ENCODE measurements at places on chromosomes 12 and 14.

DNA sequence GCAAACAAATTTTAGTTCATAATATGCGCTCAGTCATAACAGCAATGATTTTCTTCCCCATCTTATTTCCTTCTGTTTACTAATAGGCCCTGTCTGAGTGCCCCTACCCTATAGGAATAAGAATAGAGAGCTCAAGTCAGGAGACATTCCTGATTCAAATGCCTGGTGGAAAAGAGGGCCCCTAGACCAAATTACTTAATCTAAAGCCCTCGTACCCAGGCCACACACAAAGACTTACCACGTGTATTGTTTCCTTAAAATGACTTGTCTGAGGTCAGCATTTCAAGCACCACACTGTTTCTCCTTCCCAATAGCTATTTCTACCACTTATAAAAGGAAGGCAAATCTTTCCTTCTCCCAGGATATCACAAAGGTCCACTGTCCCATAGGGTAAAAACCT, 314.9 kb upstream of the TMTC1 start:
- no peak for DNase-seq

DNA sequence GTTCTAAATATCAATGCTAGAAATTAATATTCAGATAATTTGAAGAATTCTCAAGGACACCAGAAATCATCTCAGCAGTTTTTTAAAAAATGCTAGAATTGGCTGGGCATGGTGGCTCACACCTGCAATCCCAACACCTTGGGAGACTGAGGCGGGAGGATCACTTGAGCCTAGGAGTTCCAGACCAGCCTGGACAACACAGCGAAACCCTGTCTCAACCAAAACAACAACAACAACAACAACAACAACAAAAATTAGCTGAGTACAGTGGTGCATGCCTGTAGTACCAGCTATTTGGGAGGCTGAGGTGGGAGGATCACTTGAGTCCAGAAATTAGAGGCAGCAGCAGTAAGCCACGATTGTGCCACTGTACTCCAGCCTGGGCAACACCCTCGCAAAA, 3.2 kb upstream of the MDP1 start:
- DNase-seq: no peak

GRCh38 chr12:40105265-40105514, 691 bp downstream of the SLC2A13 start:
- DNase-seq: no peak

GRCh38 chr14:34931206-34931605, 51.6 kb upstream of the SRP54 start:
- DNase-seq: no peak

- no peak for DNase-seq
These were observed 23.2 kb downstream of the AMDHD1 start for GRCh38 chr12:95966287-95966870.

DNA sequence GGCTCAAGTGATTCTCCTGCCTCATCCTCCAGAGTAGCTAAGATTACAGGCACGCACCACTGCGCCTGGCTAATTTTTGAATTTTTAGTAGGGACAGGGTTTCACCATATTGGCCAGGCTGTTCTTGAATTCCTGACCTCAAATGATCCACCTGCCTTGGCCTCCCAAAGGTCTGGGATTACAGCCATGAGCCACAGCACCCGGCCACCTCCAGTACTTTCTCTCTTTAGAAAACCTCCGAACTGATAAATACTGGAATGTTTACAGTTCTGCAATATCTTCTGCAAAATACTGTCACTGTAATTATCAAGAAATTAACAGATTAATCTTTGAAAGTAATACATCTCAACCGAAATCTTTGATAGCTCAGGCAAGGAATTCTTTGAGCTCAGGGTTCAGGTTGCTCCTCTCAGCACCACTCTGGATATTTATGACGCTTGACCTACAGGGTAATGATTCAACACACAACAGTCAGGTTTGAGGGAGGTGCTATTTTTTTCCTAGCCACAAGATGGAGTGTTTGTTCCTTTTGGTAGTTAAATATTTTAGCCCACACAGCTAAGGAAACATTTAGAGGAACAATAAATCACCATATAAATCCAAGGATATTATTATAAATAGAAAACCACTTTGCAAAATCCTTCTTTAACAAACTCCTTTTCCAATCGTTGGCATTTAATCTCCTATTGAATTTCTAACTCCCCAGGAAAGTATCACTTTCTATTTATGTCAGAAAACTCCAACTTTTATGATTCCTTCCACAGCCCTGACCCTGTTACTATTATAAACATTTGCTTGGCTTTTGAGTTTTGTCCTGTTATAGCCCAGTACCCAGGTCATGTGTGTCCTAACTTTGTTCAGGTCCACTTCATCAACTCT, 48.6 kb upstream of the GTF2A1 start:
- no peak for DNase-seq

Data from stimulated activated CD8-positive, alpha-beta memory T cell treated with anti-CD3 and anti-CD28 coated beads, Interleukin-12 subunit alpha, Interleukin-12 subunit beta, amount 100 ng/mL, for 4 hours (primary cell).